ENCODE measurements at places on chromosomes 3 and 15.

- DNase-seq, result no peak
Measured at GRCh38 chr3:55158345-55158744, 230.5 kb upstream of the LRTM1 start.

GRCh38 chr3:30343067-30343831 is 263.2 kb upstream of the TGFBR2 start:
- no peak for DNase-seq

GRCh38 chr3:140146668-140147067 is 211.7 kb downstream of the CLSTN2 start:
- DNase-seq, result no peak

DNA sequence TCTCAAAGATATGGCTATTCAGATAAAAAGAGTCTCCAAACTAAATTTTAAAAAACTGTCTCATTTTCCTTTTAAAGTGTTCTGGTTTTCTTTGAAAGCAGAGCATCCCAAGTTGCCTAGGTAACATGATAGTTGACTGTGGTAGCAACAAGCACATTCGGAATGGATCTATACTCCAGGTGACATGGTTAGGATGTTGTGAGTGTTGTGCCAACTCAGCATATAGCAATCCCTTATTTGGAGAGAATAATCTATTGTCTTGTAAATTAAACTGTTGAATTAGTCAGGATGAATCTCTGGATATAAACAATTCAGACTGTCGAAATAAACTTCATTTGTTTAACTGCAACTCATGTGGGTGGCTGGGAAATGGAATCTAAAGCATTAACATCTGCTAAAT is 418.6 kb downstream of the TUSC7 start:
- DNase-seq, result no peak

DNA sequence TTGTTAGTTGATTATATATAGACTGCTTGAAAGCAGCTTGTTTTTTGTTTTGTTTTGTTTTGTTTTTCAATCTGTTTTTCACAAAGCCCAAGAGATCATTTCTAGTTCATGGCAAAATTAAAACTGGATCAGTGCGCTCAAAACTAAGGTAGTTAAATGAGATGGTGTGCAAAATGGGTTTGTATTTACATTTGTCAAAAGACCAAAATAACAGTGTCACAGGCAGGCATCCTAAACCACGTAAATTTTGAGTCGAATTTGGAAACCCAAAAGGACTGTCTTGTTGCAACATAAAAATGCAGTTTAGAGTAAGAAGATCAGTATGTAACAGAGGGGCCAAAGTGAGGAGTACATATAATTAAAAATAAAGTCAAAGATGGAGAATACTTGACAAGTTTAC is 2.4 kb downstream of the DMXL2 start:
- peak; percentile 6 for DNase-seq

- peak; percentile 70 for DNase-seq
Measured at GRCh38 chr3:70999730-71000129, 583.8 kb downstream of the FOXP1 start.

- no peak for DNase-seq
Measured at GRCh38 chr3:45571969-45572368, 22.6 kb upstream of the LIMD1 start.

GRCh38 chr3:186235554-186235953 is 126.5 kb downstream of the DGKG start:
- no peak for DNase-seq

GRCh38 chr3:134621854-134622253 is 29.0 kb downstream of the KY start:
- no peak for DNase-seq

DNA sequence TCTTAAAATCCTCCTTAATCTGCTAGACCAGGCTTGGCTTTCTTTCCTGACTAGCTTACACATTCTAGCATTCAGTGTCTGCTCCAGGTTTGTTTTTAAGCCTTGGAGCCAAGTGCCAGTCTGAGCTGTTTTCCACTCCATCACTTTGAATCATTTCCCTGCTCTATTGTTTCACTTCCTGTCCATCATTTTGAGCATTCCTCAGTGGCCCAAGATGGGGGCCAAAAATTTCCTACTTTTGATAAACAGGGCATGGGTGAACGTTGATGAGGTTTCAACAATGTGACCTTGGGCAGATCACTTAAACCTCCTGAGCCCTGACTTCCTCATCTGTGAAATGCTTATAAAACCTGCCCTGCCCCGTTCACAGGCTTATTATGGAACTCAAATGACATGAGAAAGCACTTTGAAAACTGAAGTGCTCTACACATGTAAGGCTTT is 4.4 kb downstream of the CYP19A1 start:
- DNase-seq, result no peak

- DNase-seq, result no peak
Measured at GRCh38 chr15:100781961-100782530, 97.6 kb upstream of the ALDH1A3 start.

DNA sequence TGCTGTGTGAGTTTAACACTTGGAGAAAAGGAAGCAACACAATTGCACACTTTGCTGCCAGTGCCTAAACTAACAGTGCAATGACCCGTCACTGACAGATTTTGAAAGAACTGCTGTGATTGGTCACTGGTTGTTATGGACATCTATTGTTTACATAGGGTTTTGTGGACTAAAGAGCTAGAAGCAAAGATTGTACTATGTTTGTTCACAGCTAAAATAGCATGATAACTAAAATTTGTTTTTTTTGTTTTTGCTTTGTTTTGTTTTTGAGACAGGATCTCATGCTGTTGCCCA is 112.4 kb upstream of the GOLGA8J start:
- peak; percentile 8 for DNase-seq

- DNase-seq, result peak; percentile 43
Measured at GRCh38 chr15:35630532-35630931, 84.6 kb upstream of the DPH6 start.
